ENCODE measurements at places on chromosomes 6 and 20. TPM values are rescaled to one million over a fixed set of nuclear protein-coding genes. Genes with fewer than 3 reads are reported as not detected.

Gene HDGFL1
- not detected for total RNA-seq

Gene KCNQ5
- 0.59 TPM for total RNA-seq

Gene CST4
- total RNA-seq = not detected

Gene OR2J3
- total RNA-seq = not detected

Gene KCNK5
- 16.7 TPM for total RNA-seq

Gene BIRC7
- 37.4 TPM for total RNA-seq

GRCh38 chr20:11411765-11412164 is 505.9 kb upstream of the BTBD3 start:
- DNase-seq = no peak

GRCh38 chr20:56392881-56393482 is 537 bp downstream of the CSTF1 start:
- no peak for DNase-seq

DNA sequence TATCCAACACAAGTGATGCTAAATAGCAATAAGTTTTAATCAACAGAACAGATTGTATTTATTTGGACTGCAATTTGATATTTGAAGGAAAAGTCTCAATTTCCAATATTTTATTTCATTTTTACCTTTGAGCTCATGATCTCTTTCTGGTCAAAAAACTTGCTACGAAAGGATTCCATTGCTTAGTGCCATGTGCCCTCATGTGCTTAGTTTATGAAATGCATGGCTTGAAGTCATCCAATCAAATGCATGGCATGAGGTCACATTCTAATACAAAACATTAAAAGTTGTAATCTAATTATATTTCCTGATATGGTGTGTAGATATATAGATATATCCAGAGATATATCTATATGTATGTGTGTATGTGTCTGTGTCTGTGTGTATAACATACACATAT is 321.2 kb upstream of the ADGRB3 start:
- no peak for DNase-seq

DNA sequence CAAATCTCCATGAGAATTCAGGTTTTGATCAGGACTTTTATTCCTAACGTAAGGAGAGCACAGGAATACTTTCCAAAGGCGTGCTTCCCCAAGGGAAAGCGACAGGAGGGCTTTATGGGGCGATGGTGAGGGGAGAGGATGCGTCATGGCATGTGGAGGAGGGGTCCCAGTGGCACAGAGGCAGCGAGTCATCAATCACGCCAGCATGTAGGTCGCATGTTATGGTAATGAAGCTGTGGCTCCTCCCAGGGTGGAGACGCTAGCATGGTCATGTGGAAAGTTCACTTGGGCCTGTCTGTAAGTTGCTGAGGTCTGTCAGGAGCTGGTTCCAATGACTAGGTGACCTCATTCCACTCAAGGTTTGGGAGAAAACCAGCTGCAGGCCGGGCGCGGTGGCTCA is 35.3 kb upstream of the PAX1 start:
- no peak for DNase-seq

GRCh38 chr6:103153016-103153415 is 1706.7 kb downstream of the HACE1 start:
- no peak for DNase-seq

DNA sequence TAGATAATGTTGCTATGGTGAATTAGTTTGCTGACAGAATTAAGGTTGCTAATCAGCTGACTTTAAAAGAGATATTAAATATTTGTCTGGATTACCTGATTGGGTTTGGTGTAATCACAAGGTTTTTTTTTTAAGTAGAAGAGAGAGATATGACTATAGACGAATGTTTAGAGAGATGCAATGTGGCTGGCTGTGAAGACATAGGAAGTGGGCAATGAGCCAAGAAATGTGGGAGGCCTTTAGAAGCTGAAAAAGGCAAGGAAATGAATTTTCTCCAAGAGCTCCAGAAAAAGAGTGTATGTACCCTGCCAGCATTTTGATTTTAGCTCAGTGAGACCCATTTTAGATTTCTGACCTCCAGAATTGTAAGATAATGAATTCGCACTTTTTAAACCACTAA is 598.3 kb downstream of the PKHD1 start:
- DNase-seq = no peak

GRCh38 chr6:150987855-150988464 is 122.5 kb downstream of the MTHFD1L start:
- DNase-seq = no peak

DNA sequence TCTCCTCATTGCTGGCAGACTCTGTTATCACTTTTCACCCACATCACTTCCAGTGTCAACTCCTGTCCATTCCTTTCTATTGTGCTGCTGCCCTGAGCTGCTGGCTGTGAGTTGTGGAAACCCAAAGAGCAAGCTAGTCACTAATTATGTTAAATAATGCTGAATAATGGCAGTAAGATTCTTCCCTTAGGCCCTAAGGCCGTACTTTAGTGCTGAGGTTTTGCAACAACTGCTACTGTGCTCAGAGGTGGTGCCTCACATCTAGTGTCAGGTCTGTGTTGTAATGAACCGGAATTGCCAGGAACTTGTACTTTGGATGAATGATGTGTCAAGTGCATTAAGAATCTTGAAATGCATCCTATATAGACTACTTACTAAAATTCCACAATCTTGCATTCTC is 372.2 kb upstream of the RNF217 start:
- DNase-seq = no peak

- DNase-seq = no peak
These were observed 123.0 kb upstream of the AKIRIN2 start for GRCh38 chr6:87824958-87825491.

- DNase-seq = no peak
These were observed 292.5 kb downstream of the FARS2 start for GRCh38 chr6:5553767-5554166.

DNA sequence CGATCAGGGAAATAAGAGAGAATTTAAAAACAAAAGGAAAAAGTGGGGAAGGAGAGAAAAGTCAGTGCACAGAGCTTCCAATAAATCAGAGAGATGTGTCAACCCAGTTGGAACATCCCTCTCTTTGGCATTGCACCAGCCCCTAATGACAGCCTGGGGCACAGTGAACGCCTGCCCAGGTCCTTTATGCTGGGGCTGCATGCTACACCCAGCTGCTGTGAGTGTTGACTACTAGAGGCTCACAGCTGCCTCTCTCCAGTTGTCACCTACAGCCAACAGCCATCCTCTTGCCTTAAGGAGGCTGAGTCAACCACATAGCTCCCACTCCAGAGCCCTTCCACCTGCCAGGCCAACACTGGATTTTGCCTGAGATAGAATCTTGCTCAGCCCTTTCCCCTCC is 19.0 kb downstream of the OR2H2 start:
- no peak for DNase-seq

Data from tibial nerve (tissue), 4 donors.